ENCODE measurements at places on chromosomes 3 and 15.

DNA sequence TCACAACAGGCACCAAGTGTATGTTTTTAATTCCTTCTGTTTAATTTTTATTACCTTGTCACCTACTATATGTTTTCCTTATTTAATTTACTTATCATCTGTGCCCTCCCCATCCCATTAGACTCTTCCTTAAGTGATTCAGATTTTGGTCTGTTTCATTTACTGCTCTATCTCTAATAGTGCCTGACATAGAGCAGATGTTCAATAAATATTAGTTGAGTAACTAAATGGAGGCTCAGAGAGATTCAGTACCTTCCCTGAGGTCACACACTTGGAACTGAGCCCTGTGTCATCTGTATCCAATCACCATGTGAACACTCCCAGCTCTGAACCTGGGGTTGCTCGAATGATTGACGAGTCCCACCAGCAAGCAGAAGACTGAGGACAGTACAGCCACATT is 318.1 kb upstream of the WNT5A start:
- DNase-seq, result no peak

DNA sequence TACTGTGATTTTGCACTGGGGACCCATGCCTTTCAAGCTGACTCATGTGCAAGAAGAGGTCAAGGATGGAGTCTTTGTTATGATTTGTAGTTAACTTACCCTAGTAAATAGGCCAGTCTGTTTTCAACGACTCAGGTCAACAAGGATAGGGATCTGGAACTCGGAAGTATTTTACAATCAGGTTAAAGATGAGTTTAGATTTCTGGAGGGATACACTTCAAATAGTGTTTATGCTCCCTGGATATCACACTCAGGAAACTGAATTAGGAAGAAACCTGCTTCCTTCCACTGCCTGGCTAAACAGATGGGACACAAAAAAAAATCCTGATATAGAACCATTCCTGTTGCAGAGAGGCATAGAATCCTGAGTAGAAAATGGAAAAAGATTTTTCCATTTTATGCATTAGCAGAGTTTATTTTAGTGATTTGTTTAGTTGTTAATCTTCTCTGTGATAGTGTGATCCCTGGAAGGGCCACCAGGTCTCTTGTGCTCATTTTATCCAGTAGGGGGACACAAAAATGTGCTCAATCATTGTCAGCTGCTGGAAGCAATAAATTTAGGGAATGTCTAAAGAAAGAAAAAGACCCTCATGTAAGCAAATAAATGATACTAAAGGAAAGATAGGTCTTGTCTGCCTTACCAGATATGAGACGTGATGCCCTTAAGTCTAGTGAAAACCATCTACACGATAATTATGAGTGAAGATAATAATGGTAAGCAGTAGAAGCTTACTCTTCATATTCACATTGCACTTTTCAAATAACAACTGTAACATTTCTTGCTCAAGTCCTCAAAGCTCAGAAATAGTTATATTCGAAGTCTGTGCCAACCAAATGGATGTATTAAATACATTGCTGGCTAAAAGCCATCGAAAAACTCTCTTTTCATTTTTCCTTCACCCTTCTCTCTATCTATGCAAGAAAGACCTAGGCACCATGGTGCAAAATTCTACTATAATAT is 452.1 kb upstream of the KCNMB2 start:
- DNase-seq, result no peak

DNA sequence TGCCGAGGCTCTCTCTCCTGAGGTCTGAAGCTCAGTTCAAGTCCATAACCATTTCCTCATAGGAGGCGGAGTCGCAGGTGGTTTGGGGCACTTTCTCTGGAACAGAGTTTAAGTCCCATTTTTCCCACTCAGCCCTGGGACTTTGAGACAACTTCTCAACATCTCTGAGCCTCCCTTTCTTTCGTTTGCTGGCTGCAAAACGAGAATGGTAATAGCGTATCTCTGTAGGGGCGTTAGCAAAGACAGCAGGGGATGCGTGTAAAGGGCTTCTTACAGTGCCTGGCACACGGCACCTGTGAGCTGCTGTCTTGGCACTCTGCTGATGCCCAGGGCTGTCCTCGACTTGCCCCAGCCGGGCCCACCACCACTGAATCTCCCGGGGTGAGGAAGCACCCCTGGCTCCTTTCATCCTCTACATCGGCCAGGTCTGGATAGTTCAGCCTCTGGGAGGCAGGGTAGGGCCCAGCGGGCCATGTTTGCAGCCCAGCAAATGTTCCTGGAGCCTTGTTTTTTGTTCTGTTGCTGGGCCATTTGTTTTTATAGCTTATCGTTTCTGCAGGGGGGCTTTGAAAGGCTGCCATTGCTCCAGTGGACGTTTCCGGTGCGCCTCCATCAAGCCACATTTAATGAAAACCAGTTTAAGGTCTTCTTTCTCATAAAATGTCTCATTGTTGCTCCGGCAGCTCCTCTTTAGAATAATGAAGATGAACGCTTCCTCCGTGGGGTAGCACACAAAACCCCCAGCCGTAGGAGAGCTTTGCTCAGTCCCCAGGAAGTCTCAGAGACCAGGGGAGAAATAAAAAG is 60.0 kb upstream of the WNT5A start:
- no peak for DNase-seq

DNA sequence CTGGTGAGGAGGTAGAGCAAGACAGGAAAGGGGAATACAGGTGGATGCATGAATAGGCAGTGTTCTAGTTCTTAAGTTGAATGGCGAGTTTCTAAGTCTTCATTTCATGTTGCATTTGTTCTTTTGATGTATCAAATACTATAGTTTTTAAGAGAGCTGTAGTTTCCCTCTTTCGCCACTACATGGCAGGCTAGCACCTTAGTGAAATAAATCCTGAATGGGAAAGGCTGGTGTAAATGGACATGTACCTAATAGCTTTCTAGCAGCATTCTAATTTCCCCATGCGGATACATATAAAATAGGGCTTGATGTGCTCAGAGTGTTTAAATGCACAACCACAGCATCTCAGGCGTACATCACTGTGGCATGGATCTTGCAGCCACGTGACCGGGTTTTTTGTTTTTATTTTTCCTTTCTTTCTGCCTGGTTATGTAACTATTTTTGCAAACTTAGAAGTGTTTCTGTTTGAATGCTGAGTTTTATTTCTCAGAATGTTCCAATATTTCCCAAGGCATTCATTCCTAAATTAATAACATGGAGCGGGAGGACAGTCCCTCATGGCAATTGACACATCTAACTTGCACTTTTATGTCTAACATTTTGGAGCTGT is 23.5 kb upstream of the CLN6 start:
- no peak for DNase-seq

DNA sequence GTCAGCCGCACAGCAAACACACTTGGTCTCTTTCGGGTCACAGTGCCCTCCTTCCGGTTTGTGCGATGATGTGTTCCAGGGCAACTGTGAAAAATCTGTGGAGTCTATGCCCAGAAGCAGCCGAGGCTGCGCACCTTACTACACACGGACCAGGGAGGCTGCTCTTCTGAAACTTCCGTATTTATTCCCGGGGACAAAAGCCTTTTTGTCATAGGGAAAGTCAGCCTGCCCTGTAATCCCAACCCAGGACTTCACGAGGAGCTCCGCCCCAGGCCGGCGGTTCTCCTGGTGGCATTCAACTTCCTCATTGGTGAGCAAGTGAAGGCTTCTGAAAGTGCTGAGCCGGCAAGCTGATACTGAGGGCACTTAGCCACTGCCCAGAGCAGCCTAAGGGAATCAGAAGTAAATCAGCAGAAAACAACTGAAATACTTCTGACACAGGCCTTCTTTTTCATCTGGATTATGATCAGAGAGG is 126.5 kb downstream of the FMN1 start:
- no peak for DNase-seq

Measured in activated effector memory CD4-positive, alpha-beta T cell treated with Interleukin-2 at 50 U/mL for 16 hours (primary cell).